ENCODE measurements at places on chromosomes 6 and 20.

GRCh38 chr6:115896538-115897129, 164.1 kb downstream of the FRK start:
- DNase-seq, result no peak

DNA sequence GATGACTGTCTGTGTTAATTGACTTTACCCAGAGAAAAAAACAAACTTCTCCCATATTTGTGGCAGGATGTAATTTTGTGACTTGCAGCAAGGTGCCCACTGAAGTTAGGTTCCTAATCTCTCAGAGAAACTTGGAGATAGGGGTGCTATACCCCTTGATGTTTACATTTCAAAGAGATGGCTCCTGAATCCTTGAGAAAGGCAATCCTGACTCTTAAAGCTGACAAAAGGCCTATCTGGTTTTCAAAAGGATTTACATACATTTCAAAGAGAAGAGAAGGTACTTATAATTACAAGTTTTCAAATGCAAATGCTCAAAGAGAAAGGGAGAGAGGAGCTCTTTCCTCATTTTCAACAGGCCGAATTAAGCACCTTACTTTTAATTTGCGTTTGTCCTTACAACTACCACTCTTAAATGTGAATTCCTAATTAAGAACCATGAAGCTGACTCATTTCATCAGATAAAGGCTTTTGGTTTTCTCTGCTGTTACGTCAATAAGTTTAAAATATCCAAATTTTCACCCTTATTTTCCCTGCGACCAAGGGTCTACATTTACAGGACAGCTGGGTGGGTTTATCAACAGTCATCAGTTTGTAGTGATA, 711.8 kb upstream of the MAP3K7 start:
- no peak for DNase-seq

GRCh38 chr20:62607366-62608217, 34.7 kb upstream of the SLCO4A1 start:
- no peak for DNase-seq

- DNase-seq, result no peak
These were observed 4.4 kb upstream of the GSTA4 start for GRCh38 chr6:52999456-52999855.

DNA sequence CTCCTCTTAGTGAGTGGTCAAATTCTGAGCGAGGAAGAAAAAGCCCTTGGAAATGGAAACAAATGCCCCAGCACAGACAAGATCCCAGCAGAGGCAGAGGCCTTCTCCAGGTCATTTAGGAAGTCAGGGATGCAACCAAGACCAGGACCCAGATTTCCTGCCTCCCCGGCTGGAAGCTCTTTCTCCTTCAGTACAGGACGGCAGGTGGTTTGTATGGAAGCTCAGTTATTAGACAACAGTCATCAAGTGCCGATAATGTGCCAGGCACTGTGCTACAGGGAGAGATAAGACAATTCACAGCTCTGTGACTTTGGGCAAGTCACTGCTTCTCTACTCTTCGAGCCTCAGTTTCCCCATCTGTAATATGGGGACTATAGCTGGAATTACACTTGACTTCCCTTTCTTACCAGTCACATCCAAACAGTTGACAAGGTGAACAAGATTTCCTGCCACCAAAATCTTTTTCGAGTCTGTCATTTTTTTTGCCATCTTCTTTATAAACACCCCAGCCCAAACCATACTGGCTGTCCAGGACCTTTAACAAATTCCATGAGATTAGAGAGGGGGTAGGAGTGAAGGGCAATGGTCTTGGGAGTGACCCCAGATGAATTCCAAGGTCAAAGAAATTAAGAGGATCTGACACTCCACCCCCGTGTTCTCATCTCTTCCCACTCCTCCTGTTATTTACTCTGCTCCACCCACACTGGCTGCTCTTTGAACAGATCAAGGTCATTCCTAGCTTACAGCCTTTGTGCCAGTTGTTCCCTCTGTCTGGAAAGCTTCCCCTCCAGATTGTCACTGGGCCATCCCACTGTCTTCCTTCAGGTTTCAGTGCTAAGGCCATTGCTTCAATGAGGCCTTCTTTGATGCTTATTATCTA, 6.0 kb downstream of the MMP9 start:
- no peak for DNase-seq

DNA sequence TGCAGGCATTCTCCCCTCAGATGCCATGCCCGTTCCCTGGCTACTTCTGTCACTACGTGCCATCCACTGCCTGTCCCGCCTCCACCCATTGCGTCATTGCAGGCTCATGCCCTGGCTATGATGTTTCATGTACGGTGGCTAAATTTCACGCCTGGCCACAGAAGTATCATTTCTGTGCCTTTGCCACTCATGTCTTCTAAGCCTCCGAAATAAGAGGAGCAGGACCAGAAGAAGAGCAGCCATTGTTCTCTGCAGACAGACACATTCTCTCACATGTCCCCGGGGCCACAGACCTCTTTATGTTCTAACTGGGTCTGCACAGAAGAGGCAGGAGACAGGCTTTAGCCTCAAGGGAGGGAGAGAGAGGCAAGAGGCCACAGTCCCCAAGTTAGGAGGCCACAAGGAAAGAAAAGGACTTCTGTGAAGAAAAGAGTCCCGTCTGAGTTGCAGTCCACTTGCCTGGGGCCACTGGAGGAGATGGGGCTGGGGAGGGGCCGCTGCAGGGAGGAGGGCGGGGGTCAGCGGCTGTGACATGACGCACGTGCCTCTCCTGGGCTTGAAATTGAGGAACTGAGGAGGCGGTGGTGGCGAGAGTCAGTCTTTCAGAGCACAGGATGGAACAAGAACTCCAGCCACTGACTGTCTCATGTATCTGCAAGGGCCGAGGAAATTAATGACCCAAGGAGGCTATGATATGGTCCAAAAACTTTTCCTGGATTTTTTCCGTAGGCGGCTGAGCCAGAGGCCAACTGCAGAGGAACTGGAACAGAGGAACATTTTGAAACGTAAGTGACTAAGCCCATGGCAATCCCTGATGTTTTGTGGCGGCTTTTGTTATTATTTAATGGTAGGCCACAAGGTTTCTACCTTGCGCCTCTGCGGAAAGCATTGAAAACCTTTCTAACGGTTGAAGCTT, 55.9 kb downstream of the TBC1D7 start:
- DNase-seq, result no peak

GRCh38 chr20:40280616-40281015, 408.4 kb downstream of the MAFB start:
- no peak for DNase-seq

- DNase-seq, result no peak
These were observed 382.3 kb downstream of the CD83 start for GRCh38 chr6:14499841-14500240.

DNA sequence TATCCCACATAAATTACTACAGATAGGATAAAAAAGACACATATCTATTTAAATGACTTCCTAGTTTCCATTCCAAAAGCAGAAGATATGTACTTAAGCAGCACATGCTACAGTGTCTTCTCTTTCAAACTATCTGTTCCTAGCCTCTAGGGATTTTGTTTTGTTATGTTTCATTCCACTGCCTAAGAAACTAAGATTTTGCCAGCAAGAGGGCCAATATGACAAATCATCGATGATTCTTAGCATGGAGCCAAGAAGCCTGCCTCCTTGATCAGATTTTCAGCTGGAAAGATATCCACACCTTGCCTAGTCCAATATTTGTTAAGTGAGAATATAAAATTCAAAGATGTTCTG, 7.0 kb downstream of the SNX5 start:
- no peak for DNase-seq

GRCh38 chr6:33803571-33804053, at the start of gene MLN:
Gene MLN, minus strand, starts transcription at chr6:33804003. Its CDS starts 2,840 bp downstream, at chr6:33801163.
- DNase-seq, result no peak

DNA sequence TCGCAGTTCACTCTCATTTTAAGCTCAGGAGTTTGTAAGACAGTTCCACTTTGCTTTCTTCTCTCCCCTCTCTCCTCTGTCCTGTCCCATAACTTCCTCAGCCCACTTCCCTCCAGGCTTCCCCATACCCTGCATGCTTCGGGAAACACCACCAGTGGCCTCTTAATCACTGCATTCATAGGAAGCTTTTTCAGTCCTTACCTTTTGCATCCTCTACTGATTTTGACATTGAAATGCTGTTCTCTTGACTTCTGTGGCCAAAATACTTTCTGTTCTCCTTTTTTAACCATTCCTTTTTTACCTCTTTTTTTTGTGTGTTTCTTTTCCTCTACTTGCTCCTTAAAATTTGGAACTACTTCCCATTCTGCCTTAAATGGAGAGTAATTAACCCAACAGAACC, 69.7 kb downstream of the HIVEP1 start:
- DNase-seq, result no peak

GRCh38 chr20:17507531-17507930, 23.6 kb downstream of the BFSP1 start:
- DNase-seq, result no peak

DNA sequence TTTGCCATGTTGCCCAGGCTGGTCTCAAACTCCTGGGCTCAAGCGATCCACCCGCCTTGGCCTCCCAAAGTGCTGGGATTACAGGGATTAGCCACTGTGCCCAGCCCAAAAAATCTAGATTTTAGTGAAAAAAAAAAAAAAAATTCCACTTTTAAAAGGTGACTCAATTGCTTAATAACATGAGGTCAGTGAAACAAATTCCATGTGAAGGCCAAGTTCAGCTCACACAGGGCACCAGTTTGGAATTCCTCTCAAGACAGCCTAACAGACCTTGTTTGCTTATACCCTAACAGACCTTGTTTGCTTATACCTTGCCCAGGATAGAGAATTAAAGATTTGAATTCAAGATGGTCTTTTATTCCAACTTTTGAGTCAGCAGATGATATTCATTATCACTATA, 5.1 kb downstream of the RRBP1 start:
- no peak for DNase-seq

DNA sequence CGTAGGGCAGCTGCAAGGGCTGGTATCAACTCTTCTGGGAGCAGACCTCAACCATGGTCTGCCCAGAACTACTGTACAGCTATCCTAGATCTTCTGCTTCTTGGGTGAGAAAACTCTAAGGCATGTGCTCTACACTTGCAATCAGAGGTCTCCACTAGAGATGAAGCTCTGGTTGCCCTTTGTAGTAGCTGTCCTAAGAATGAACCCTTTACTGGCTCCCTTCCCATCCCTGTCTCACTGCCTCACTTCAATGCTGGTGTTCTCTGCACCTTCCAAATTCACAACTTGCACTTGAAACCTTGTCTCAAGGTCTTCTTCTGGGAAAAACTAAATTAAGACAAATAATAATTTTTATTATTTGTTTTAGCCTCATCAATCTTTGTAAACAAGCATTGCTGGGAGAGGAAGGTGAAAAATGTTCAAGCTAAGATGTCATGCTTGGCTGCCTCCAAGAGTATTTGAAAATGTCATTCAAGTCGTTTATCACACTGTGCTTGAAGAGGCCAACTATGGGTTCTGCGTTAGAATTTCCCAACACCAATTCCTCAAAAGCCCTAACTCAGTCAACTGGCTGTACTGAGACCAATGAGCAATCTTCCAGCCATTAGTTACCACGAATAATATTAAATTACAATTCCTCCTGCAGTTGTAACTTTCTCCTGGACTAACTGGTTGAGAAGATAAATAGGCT, 255.7 kb upstream of the PRND start:
- no peak for DNase-seq

GRCh38 chr20:15155848-15156401, 818.5 kb upstream of the FLRT3 start:
- no peak for DNase-seq

DNA sequence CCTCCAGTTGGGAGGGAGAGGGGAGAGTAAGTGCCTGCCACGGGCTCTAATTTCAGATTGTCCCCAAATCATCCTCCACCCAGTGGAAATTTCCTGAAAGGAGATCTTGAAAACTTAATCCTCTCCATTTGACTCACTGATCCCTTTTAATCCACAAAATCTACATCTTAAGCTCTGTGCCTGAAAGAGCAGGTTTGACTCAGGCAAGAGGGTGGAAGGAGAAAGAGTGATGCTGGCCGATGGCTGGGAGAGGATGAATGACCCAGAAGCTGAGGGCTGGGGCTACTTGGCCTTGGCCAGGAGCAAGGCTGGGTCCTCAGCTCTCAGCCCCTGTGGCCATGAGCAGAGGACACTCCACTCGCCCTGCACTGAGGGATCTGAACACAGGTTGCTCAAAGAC, 8.1 kb downstream of the BPIFA2 start:
- no peak for DNase-seq

- no peak for DNase-seq
These were observed 37.6 kb downstream of the GRM1 start for GRCh38 chr6:146066506-146066905.

DNA sequence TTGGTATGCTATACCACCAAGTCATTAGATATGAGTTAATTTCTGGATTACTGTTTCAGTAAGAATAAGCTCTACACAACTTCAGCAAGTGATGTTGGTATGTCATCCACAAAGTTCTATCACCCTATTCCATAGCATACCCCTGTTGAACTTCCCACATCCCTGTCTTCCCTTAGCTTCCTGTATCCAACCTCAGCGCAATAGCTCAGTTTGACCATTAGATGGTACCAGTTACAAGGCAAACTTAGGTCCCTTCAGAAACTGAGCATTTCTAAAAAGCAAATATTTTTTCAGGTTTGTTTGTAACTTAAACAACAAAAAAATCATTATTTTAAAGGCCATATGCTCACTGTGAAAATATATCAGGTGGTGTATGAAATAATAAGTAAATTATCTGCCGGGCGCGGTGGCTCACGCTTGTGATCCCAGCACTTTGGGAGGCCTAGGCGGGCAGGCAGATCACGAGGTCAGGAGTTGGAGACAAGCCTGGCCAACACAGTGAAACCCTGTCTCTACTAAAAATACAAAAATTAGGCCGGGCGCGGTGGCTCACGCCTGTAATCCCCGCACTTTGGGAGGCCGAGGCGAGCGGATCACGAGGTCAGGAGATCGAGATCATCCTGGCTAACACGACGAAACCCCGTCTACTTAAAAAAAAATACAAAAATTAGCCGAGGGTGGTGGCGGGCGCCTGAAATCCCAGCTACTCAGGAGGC, 8.8 kb upstream of the MOG start:
- DNase-seq, result no peak

DNA sequence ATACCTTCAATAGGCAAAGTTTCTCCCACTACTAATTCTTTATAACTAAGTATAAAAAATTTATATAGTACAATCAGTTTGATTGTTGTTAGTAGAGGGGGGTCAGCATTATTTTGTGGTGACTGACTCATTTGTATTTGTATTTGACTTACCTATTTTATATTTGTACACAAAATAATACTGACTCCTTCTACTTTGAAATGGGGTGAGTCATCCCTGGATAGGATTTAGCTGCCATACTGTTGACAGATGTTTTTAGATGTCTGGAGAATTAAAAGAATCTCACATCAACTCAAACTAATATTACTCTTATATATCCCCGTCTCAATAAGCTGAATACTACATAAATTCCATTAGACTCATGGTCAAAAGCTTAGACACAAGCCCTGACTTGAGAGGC, 114.9 kb downstream of the FRK start:
- DNase-seq, result no peak

GRCh38 chr6:89483111-89483720, 50.3 kb downstream of the ANKRD6 start:
- DNase-seq, result no peak

GRCh38 chr6:45898941-45899682, 116.5 kb downstream of the CLIC5 start:
- no peak for DNase-seq

GRCh38 chr6:56716229-56716628, 73.5 kb upstream of the DST start:
- no peak for DNase-seq

- DNase-seq, result no peak
These were observed 78.0 kb downstream of the VEGFA start for GRCh38 chr6:43847741-43848630.
